Activated T-helper 2 cell treated with anti-CD3 and anti-CD28 coated beads, Interferon-gamma antibody, Interleukin-2, Interleukin-4, amounts not matched to agents 10 μg/mL and 5 μg/mL and 100 μg/mL, durations not matched to agents 14 hours and 24 hours and 36 hours (primary cell): ENCODE measurements at places on chromosomes 7 and 10. TPM values are rescaled to one million over a fixed set of nuclear protein-coding genes. Genes with fewer than 3 reads are reported as not detected.

DNA sequence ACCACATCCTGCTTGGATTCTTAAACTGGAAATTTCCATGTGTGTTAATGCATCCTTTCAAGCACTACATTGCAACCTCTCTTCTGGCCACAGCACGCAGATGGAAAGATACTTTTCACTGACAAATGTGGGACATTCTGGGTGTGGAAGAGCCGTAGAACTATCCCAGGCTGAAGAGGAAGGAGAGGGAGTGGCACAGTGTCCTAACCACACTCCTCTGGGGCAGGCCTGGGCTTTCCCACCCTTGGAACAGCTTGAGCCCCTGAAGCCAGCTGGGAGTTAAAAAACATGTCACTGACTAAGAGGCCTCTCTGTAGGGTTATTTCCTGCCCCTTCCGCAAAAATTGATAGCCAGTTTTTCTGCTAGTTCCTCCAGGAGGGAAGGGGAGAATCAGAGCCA is 34.0 kb upstream of the DNMBP start:
- DNase-seq, result no peak

- DNase-seq, result no peak
These were observed 19.8 kb upstream of the RASSF4 start for GRCh38 chr10:44939691-44940401.

DNA sequence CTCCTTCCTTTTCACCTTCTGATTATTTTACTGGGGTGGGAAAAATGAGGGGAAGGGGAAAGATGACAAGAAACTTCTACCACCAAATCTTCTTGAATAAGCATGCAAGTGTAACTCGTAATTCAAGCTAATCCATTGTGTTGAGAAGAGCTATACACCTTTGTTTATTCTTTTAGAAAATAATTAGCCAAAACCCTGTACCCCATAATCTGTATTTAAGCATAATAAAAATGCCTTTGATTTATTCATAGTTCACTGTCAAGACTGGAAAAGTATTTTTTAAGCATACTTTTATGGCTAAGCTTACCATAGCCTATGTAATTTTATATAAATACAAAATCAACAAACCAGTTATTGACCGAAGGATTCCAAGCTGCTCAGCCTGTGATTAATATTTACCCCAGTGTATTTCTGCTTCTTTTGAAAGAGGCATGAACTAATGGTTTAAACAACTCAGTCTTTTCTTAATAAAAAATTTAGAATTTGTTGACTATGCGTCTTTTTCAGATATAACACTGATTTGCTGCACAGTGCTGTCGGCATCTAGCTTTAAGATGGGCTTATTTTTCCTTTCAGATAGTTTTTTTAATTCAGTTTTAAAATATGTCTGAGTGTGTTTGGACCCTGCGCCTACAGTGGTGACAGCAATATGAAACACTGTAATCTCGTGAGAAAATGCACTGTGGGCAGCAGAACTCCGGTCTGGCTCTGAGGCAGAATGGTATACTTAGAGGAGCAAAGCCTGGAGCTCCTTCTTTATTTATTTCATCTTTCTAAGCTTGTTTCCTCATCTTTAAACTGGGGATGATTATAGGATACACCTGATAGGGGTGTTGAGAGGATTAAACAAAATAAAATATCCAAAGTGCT is 238.8 kb upstream of the LRGUK start:
- DNase-seq, result no peak

Gene CPA4
- total RNA-seq, result not detected in 2 replicates

Gene HKDC1
- 0.09 and 0.11 TPM in 2 replicates for total RNA-seq

- no peak for DNase-seq
These were observed 1255.7 kb upstream of the LRRTM3 start for GRCh38 chr10:65670087-65670486.

- no peak for DNase-seq
These were observed 173.5 kb upstream of the LYZL2 start for GRCh38 chr10:30803058-30803457.

- DNase-seq, result no peak
These were observed 1.6 kb downstream of the WEE2 start for GRCh38 chr7:141709749-141710148.
